ENCODE measurements at places on chromosomes 7 and 10. TPM values are rescaled to one million over a fixed set of nuclear protein-coding genes. Genes with fewer than 3 reads are reported as not detected.

GRCh38 chr10:119633538-119634218 is 17.5 kb upstream of the BAG3 start:
- no peaks in the 10 kb centered on the region for H3K4me1 ChIP-seq
- no peak overlapping the region for H3K4me3 ChIP-seq
- no peaks in the 10 kb centered on the region for H3K27me3 ChIP-seq
- no peak overlapping the region for H3K27ac ChIP-seq

GRCh38 chr7:82275342-82275741 is 168.2 kb downstream of the CACNA2D1 start:
- H3K4me3 ChIP-seq = no peak overlapping the region
- DNase-seq = no peak
- H3K4me1 ChIP-seq = no peaks in the 10 kb centered on the region

- no peak overlapping the region for H3K27ac ChIP-seq
- H3K27me3 ChIP-seq = peaks cover 13% of the 10 kb centered on the region
- no peaks in the 10 kb centered on the region for H3K36me3 ChIP-seq
These were observed 191.6 kb downstream of the LSM5 start for GRCh38 chr7:32298408-32299132.

DNA sequence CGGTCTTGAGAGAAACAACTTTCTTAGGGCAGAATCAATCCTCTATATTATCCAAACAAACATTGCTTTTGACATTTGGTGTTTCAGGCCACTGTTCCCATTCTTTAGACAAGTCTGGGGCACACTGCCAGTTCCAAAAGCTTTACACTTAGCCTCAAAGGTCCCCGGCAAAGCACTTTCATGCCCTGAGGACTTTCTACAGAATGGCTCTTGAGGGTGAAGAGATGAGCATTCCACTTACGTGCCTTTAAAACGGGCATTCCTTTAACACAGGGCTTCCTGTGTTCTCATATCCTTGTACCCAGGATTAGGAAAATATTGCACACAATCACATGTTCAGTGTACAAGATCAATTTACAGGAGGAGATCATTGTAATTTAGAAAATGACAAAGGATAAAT is 13.1 kb upstream of the TMEM213 start:
- no peak overlapping the region for H3K4me3 ChIP-seq
- no peak for DNase-seq
- no peaks in the 10 kb centered on the region for H3K36me3 ChIP-seq
- no peaks in the 10 kb centered on the region for H3K4me1 ChIP-seq
- H3K27ac ChIP-seq = no peak overlapping the region

The GBX1 gene
- not detected for total RNA-seq

The PAX4 gene
- 0.67 TPM for total RNA-seq
